Putamen (tissue), 1 donor: ENCODE measurements at places on chromosomes 7 and 10.

DNA sequence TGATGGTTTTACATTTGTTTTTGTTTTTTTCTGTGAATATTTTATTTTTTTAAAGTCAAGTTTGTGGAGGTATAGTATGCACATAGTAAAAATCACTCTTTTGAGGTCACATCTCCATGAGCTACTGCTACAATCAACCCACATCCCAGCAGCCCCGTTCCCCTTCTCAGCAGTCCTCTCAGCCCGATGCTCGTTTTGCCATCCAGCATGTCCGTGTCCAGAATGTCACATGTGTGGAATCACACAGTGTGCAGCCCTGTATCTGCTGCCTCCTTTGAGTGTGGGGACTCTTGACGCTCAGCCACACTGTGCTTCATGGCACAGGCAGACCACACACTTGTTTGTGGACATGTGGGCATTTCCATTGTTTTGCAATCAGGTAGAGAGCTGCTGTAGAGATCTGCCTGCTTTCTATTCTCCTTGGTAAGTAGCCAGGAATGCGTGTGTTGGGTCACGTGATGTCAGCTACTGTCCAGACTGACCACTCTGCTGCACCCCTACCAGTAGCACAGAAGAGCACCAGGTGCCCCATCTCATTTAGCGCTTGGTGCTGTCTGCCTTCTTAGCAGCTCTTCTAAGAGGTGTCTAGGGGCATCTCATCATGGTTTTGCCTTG, 71.6 kb upstream of the CAMK2B start:
- DNase-seq, result no peak

DNA sequence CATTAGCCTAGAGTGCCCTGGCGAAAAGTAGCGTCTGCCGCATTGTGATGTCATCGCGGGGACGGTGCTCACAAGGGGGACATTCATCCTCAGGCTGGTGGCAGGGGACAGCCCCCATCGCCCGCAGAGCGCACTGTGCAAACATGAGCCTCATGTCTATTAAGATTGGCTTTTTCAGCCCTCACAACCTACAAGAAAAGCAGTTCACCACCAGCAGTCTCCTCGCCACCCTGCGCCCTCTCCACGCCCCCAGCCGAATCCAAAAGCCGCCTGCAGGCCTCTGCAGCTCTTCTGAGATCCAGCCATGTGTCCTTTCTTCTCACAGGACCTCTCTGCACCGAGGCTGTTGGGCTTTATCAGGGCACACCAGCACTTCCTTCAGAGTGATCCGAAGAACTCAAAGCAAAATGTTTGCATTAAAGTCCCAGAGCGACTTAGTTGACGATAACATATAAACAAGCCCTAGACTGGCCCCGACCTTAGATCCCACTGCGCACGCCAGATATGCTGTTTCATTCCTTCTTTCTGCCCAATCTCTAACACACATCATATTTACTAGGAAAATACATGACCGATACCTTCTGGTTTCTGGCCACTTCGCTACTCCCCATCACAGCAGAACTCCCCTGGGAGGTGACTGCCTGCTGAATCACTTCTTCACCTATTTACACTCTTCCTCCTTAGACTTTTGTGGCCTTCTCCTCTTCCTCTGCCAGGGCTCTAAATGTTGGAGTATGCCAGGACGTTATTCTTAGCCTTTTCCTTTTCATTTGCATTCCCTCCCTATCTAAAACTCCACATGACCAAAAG, 206.0 kb upstream of the SH2B2 start:
- peak; percentile 52 for DNase-seq

- no peak for DNase-seq
Observed at GRCh38 chr7:28381466-28381865, 30.9 kb upstream of the CREB5 start.

DNA sequence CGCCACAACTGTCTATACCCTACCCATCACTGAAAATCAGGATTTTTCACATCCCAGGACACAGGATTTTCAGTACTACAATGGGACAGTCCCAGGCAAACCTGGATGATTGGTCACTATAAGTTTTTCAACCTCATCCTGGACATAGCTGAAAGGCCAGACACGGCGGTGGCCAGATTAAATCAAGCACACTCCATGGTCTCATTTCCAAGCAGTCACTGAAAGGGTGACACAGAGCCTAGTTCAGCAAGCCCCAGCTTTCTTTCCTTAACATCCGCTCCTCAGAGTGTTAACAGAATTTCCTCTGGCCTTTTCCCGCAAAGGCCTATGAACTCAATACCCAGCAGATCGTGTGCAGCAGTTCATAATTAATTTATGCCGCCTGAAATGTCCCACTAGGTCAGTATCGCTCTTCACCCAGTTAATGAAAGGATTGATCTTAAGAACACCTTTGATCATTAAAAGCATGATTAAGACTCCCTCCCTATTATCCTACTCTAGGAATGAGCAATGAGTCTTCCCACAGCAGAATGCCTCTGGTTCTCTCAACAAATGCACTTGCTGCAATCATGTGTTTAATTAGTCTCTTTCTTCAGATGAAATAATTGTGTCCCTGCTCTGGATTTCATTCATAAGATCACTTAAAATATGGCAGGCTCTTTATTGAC, 104.0 kb upstream of the NANOS1 start:
- no peak for DNase-seq

GRCh38 chr7:116984917-116985316, 31.6 kb downstream of the ST7 start:
- DNase-seq, result peak; percentile 25
